ENCODE measurements at places on chromosomes 5 and 9. TPM values are rescaled to one million over a fixed set of nuclear protein-coding genes. Genes with fewer than 3 reads are reported as not detected.

The TICAM2 gene
- 2.8 TPM for total RNA-seq

The LMX1B gene
- 1.8 TPM for total RNA-seq

The RANBP17 gene
- total RNA-seq, result 189 TPM

The PCBD2 gene
- 10.4 TPM for total RNA-seq

The BHMT2 gene
- total RNA-seq, result 1.2 TPM

The PIP5KL1 gene
- total RNA-seq, result 11.5 TPM
